ENCODE measurements at places on chromosomes 3 and 15. TPM values are rescaled to one million over a fixed set of nuclear protein-coding genes. Genes with fewer than 3 reads are reported as not detected.

- H3K36me3 ChIP-seq, result no peaks in the 10 kb centered on the region
- H3K27ac ChIP-seq, result no peak overlapping the region
- no peak for DNase-seq
- H3K4me1 ChIP-seq, result no peaks in the 10 kb centered on the region
- H3K4me3 ChIP-seq, result no peak overlapping the region
Measured at GRCh38 chr3:190481779-190482178, 32.1 kb upstream of the TMEM207 start.

DNA sequence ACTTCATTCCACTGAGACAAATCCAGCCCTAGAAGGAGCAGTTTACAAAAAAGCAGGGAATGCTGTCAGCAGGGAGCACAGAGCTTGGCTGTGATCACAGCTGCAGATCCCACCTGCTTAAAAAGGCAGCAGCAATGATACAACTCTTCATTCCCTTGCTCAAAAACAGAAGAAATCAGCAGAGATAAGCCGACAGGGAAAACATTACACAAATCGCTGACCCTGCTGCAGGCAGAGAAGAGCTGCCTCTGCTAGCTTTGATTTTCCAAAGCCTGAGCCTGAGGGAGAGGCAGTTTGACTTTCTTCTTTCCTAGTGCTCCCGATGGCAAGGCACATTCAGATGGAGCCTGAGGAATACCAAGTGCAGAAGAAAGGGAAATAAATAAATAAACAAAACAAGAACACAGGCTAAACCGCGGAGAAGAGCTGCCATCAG lies 80.2 kb downstream of the SHQ1 start:
- H3K4me3 ChIP-seq, result no peak overlapping the region
- H3K27me3 ChIP-seq, result no peaks in the 10 kb centered on the region
- peaks cover 5% of the 10 kb centered on the region for H3K36me3 ChIP-seq
- no peak for DNase-seq
- no peak overlapping the region for H3K27ac ChIP-seq
- no peaks in the 10 kb centered on the region for H3K4me1 ChIP-seq

DNA sequence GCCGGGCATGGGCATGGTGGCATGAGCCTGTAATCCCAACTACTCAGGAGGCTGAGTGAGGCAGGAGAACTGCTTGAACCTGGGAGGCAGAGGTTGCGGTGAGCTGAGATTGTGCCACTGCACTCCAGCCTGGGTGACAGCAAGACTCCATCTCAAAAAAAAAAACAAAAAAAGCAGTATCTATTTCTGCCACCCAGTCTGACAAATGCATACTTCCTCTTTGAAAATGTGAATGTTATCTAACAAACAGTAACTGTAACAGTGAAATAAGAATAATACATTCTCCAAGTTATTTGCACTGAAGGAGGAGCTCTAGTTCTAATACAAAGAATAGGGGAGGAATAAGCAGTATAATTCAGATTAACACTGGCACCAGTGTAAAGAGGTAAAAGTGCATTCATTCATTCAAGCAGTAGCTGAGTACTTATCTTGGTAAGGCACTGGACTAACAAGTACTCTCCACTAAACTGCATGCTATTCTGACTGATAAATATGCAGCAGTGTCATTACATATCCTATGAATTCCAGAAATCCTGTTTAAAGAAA lies 12.9 kb downstream of the VPS13C start:
- H3K36me3 ChIP-seq, result peaks cover 1% of the 10 kb centered on the region
- no peak for DNase-seq
- no peaks in the 10 kb centered on the region for H3K27me3 ChIP-seq
- no peak overlapping the region for H3K27ac ChIP-seq

- H3K27me3 ChIP-seq, result no peaks in the 10 kb centered on the region
- no peak overlapping the region for H3K4me3 ChIP-seq
- no peaks in the 10 kb centered on the region for H3K4me1 ChIP-seq
- DNase-seq, result no peak
- H3K36me3 ChIP-seq, result no peaks in the 10 kb centered on the region
Measured at GRCh38 chr3:45605534-45605933, 11.0 kb downstream of the LIMD1 start.

DNA sequence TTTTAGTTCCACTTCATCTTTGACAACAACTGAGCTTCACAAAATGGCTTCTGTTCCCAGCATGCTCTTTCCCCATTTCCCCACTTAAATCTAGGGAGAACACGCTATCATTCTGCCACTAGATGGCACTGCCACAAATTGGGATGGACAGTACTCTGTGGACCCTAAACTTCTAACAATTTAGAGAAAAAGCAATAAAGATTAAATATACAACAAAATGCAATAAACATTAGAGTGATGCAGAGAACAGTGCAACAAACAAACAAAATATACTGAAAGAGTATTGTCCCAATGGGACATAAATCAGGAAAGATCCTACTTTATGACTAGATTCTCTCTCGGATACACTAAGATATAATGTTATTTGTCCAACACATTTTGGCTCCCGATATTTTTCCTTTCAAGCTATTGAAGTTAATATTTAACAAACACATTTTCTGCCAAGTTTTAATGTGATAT lies 169.7 kb upstream of the TMCO5A start:
- no peaks in the 10 kb centered on the region for H3K36me3 ChIP-seq
- no peak overlapping the region for H3K27ac ChIP-seq
- H3K4me1 ChIP-seq, result peaks cover 4% of the 10 kb centered on the region

- H3K4me3 ChIP-seq, result no peak overlapping the region
- no peak overlapping the region for H3K27ac ChIP-seq
- H3K36me3 ChIP-seq, result peaks cover 58% of the 10 kb centered on the region
Measured at GRCh38 chr3:51637941-51638471, 33.0 kb upstream of the TEX264 start.

DNA sequence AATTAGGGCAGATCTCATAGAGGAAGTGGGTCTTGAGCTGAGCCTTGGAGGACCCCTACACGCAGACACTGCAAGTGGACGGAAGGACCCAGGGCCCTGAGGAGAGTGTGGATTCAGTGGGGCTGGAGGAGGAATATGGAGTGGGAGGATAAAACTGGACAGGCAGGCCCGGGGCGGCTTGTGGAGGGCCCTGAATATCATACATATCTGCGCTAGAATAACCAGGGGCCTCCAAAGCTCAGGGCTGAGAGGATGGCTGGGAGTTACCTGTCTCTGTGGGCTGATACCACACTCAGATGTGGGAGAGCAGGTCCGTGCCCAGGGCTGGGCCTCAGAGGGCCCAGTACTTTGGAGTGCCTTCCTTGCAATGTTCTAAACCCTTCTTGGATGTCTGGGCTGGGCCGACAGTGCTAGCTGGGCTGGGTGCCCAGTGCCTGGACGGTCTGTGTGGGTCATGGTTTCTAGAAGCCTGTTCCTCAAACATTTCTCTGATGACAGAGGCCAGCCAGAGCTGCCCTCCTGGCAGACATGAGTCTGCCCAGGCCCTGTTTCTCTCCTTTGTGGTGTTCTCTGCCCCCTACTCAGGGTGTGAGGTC lies 29.6 kb downstream of the CHRD start:
- no peak for DNase-seq

DNA sequence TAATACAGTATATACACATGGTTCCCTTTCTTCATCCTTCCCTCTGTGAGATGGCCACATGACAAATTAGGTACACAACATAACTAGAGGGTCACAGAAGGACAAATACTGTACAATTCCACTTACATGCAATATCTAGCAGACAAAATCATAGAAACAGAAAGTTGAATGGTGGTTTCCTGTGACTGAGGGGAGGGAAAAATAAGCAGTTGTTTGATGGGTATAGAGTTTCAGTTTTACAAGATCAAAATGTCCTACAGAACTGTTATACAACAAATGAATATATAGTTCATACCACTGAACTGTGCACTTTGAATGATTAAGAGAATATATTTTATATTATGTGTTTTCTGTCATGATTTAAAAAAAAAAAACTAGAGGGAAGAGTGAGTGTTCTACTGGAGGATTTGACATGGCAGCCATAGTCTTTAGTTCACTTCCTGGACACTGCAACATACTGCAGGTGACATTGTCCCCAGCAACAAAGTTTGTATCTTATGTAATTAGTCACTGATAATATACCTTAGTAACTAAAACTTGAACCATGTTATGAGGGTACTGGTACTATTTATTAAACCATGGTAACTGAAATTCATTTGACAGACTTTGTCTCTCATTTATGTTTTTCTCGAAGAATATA lies 37.2 kb downstream of the CCDC54 start:
- H3K4me1 ChIP-seq, result no peaks in the 10 kb centered on the region
- H3K27ac ChIP-seq, result no peak overlapping the region
- no peaks in the 10 kb centered on the region for H3K27me3 ChIP-seq
- no peak for DNase-seq
- no peak overlapping the region for H3K4me3 ChIP-seq

- no peak overlapping the region for H3K27ac ChIP-seq
- DNase-seq, result no peak
- no peaks in the 10 kb centered on the region for H3K4me1 ChIP-seq
- H3K27me3 ChIP-seq, result no peaks in the 10 kb centered on the region
- no peak overlapping the region for H3K4me3 ChIP-seq
Measured at GRCh38 chr3:16151109-16151508, 23.4 kb upstream of the GALNT15 start.

- H3K4me1 ChIP-seq, result no peaks in the 10 kb centered on the region
- H3K27me3 ChIP-seq, result no peaks in the 10 kb centered on the region
- H3K4me3 ChIP-seq, result no peak overlapping the region
- no peak overlapping the region for H3K27ac ChIP-seq
- no peaks in the 10 kb centered on the region for H3K36me3 ChIP-seq
Measured at GRCh38 chr3:2790266-2790815, 319.8 kb downstream of the IL5RA start.

DNA sequence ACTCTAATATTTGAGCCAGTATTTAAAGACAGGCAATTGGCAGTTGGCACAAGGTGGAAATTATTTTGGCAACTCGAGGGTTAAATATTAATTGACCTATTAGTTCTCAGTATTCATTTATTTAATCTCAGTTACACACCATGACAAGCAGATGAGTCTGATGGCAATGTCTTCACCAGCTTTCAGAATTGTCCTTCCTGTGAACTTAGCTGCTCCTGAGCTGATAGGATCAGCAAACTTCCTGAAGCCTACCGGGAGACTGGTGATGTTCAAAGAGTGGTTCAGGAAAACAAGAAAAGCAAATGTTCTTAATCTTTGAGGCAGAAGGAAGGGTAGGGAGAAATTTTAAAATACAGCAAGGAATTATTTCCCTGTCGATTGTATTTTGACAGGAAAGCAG lies 522.2 kb downstream of the SOX2 start:
- no peaks in the 10 kb centered on the region for H3K4me1 ChIP-seq
- no peaks in the 10 kb centered on the region for H3K27me3 ChIP-seq
- no peaks in the 10 kb centered on the region for H3K36me3 ChIP-seq

The FGF12 gene
- not detected for total RNA-seq

The CRYGS gene
- 2.7 TPM for total RNA-seq
